ENCODE measurements at places on chromosomes 12 and 14.

DNA sequence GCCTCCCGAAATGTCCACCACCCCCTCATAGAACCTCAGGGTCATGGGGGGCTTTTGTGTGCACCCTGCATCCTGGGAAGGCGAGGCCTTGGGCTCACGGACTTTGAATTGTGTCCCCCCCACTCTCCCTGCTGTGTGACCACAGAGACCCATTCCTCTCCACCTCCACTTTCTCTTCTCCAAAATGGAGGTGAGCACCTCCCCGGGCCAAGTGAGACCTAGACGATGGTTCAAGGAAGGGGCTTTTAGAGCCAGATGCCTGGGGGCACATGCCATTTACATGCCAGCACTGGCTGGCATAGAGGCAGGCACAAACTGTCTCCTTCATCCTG lies 33.5 kb downstream of the CYP46A1 start:
- DNase-seq = no peak

- DNase-seq = no peak
Observed at GRCh38 chr12:71478270-71478669, 38.7 kb downstream of the LGR5 start.

DNA sequence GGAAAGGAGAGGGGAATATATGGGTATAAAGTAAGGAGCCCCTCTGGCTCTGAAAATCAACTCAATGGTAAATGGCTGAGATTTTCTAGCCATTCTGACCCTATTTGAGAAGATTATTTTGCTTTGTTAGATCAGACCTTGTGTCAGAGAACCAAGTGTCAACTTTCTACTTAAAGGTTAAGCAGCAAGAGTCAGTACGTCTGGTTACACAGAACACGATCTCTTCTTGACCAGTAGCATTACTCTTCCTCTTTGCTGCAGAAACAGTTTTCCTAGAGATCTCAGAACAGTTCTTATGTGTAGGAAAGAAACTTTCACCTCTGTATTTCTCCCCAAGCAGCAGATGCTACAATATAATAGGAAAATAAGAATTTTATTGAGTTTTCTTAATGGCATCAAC lies 47.4 kb upstream of the BTG1 start:
- no peak for DNase-seq

DNA sequence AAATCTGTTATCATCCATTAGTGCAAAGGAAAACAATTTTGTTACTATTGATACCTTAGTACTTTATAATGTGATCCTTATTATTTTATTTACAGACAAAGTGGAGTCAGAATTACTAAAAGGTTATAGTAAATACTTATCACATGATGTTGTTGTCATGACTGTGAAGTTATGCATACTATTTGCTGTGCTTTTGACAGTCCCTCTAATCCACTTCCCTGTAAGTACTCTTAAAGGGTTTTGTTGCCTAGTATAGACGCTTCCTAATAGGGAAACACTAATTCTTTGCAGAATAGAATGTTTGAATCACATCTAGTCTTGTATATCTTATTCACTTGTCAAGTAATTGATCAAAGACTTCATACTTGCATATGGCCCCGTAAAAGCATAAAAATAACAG lies 69.4 kb downstream of the SLC38A6 start:
- DNase-seq = no peak

GRCh38 chr14:104794099-104794498 lies 1.4 kb downstream of the AKT1 start:
- no peak for DNase-seq

DNA sequence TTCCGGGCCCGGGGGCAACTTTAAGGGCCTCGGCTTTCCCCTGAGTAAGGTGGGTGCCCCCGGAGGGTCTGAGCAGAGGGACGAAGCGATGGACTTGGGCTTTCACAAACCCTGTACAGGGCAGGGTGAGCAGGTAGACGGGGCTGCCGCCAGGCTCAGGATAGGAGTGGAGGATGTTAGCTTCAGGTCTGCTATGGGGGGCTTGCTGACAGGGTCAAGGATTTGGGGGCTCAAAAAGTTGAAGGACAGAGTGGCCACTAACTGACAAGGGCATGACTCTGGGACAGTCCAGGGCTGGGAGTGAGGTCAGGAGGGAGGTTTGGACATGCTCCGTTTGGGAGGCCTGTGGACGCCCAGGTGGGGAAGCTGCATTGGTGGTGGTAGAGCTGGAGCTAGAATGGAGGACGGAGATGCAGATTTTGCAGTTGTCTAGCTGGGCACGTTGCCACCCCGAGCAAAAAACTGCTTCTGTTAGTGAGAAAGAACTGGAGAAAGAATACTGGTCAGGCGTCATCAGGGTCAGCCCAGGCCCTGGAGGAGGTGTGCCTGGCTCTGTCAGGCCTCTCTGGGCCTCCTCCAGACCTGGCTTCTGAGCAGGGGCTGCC lies 113.3 kb downstream of the ADGRD1 start:
- DNase-seq = no peak

- no peak for DNase-seq
Observed at GRCh38 chr12:90683871-90684270, 271.1 kb downstream of the CCER1 start.

- no peak for DNase-seq
Observed at GRCh38 chr14:37673439-37673838, 78.0 kb downstream of the TTC6 start.

DNA sequence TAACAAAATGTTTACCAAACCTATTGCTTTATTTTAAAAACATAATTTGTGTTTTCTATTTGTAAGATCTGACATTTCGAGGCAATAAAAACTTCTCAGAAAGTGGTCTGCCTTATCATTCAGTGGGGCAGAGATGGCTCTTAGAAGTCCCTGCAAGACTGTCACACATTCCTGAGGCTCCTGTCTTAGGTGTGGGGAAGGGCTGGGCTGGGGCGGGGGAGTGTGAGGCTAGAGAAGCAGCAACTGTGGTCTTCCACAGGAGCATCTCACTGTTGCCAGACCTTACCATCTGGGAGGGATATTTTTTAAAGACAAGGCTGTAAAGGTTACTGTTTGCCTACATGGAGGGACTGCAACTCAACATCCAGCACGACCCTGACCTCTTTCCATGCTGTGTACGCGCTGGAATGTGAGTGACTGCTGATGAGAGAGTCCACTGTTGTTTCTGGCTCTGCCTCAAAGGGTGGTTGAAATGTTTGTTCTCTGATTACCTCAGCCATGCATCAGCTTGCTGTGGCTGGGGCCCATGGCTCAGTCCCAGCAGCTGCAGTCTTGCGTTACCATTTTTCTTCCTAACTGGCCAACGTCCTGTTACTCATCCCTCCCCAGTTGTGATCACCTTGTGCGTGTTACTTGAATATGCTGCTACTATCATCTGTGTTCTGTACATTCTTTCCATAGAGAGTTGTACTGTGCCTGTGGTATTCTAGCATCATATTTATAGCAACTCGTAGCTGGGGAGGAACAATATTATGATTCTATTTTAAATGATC lies 12.4 kb downstream of the ERG28 start:
- DNase-seq = no peak

- DNase-seq = no peak
Observed at GRCh38 chr12:42086031-42086430, 58.6 kb downstream of the GXYLT1 start.

DNA sequence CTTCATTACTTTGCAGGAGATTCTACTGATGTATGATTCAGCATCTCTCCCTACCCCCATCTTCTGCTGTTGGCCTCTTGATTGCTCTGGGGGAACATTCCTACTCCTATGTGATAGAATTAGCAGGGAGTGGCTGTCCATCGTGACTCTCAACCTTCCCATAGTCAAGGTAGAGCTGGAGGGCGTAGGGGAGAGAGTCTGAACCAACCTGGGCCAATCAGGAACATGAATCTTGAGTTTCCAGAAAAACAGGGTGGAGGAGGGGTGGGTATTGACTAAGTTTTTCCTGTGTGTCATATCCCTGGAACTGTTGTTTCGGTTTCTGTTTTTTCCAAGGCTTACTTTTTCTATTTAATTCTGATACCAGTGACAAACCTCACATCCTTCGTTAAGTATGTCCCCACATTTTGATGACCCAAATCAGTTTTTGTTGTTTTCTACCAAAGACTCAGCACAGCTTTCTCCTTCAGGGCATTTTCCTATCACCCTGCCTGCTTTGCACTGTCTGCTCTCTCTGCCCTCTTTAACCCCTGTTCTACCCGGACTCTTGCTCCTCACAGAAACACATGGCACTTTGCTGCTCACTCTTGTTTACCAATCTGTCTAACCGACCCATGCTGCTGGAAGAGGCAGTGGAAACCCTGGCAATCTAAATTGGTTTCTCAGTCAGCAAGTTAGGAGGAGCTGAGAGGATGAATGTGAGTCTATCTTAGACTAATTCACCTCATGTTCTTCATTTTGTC lies 1428.3 kb downstream of the AACS start:
- DNase-seq = no peak

DNA sequence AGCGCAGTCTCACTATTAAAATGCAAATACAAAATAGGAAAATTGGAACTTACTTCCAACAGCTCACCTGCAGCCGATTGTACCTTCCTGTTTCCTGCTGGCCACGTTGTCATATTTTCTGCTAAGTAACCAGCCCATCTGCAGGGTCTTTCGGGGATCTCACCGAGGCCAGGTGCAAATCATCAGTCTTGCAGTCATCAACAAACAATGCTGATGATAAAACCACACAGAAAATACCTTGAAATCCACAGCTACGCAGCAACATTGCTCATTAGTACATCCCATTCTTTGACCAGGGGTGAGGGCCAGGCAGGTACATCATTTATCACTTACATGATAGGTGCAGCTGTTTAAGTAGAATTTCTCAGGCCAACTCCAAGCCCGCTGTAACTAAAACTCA lies 406.9 kb downstream of the TMEM121 start:
- DNase-seq = no peak

- no peak for DNase-seq
Observed at GRCh38 chr12:105611340-105611739, 280.8 kb downstream of the C12orf75 start.

- DNase-seq = no peak
Observed at GRCh38 chr12:83065562-83065961, 378.9 kb downstream of the TMTC2 start.

DNA sequence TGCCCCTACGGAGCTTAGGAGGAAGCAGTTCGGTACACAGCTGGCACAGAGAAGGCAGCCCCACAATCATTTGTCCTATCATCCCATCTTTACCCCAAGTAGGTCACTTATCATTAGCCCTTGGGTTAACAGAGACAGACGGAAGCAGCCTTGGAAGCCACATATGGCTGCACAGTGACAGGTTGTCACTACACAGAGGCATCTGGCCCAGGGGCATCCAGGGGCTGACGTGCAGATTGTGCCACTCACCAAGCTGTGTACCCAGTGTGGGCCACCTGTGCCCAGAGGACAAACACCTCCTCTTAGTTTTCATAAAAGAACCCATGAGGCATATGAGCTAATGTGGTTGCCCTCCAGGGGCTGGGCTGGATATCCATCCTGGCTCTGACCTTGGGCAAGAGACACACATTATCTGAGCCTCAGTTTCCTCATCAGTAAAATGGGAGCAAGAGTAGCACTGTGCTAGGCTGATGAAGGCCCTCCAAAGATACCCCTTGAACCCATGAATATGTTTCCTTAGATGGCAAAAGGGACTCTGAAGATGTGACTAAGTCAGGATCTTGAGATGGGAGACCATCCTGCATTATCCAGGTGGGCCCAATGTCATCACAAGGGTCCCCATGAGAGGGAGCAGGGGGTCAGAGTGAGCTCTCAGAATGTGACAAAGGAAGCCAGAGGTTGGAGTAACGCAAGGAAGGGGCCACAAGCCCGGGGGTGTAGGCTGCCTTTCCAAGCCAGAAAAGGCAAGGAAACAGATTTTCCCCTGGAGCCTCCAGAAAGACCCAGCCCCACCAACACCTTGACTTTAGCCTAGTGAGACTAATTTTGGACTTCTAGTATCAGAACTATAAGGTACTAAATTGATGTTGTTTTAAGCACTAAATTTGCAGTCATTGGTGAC lies 64.6 kb downstream of the C14orf132 start:
- DNase-seq = no peak

DNA sequence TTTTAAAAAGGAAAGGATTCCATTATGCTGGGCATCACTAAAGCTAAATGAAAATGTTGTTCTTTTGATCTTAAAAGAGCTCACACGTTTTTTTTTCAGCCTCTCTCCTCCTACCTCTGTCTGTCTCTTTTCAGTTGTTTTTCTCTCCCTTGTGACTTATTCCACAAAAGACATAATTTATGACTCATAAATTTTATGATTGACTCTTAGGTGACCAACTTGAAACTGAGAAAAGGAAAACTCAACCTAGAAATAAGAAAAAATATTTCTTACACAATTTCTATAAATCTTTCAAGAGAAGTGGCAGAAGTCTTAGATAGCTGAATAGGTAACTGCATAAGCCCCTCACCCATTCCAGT lies 227.7 kb upstream of the DDHD1 start:
- DNase-seq = no peak

DNA sequence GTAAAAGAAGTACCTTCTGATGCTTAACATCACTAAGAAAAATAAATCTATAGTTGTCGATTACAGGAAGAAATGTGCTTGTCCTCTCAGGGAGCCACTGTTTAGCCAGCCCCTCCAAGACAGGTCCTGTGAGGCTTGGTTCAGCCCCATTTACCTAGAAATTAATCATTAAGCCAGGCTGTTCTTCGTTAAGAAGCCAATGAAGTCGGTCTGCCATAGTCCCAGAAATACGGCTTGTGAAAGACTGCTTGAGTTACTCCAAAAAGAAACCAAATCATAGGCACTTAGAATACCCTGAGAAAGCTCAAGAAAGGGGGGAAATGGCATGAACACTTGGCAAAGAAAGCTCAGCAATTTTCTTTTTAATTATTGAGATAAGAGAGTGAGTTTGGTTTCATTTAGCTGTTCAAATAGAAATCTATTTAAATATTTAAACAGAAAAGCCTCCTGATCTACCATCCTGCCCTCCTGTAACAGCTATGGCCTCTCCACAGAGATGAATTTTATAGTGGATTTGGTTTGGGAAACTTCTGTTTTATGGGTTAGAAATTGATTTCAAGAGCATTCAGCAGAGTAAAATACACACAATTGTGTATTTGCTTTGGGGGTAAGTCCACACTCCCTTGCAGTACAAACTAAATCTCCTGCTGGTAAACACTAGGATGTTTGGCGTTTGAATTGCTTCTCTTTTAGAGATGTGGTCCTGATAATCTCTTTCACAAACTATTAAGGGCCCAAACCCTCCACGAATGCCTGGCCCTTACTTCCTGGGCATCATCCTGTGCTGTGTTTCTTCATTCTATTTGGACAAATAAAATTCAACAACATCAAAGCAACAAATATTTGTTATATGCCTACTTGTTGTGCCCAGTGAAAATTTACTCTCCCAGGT lies 234.4 kb downstream of the SEC23A start:
- DNase-seq = no peak

DNA sequence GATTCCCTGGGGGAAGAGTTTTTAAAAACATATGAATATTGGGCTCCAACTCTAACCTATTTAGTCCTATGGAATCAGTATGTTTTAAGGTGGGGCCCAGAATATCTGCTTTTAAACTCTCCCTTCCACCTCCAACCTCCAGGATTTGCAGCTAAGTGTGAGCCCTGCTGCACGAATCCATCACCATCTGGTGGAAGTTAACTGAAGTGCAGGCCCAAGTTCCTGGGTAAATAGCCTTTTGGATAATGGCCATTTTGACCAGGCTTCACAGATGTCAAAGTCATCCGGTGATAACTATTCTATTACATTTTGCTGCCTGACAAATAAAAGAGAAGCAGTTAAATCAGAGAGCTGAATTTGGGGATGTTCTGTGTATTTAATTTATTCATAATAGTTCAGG lies 58.1 kb upstream of the RMST start:
- no peak for DNase-seq

- DNase-seq = no peak
Observed at GRCh38 chr14:59566725-59567124, 9.9 kb downstream of the CCDC175 start.
